ENCODE measurements at places on chromosomes 4 and X.

DNA sequence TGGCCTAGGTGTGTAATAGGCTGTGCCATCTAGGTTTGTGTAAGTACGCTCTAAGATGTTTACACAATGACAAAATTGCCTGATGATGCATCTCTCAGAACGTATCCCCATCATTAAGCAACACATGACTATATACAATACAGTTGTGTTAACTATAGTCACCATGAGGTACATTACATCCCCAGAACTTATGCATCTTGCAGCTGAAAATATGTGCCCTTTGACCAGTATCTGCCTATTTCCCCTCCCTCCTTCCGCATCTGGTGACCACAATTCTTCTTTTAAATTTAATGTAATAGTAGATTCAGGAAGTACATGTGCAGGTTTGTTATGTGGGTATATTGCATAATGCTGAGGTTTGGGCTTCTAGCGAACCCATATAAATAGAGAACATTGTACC, 239.8 kb upstream of the IL1RAPL1 start:
- no peak for DNase-seq

- DNase-seq, result no peak
These were observed 140.6 kb upstream of the BANK1 start for GRCh38 chr4:101649790-101650515.

DNA sequence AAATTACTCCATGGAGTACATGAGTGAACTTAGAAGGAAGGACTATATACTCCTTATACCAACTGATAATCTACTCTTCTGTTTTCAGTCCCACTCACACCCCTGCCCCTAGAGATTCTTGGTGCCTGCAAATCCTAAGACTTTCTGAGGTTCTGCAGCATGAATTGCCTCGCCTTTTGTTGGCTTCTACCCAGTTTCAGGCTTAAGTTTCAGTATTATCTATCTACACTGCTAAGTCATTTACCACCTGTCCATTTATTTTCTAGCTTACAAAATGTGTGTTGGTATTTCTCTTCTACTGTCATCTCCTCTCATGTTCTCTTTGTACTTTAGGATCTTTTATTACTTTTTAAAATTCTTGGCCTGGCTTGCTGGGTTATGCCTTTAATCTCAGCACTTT, 94.4 kb upstream of the AMOT start:
- DNase-seq, result no peak

DNA sequence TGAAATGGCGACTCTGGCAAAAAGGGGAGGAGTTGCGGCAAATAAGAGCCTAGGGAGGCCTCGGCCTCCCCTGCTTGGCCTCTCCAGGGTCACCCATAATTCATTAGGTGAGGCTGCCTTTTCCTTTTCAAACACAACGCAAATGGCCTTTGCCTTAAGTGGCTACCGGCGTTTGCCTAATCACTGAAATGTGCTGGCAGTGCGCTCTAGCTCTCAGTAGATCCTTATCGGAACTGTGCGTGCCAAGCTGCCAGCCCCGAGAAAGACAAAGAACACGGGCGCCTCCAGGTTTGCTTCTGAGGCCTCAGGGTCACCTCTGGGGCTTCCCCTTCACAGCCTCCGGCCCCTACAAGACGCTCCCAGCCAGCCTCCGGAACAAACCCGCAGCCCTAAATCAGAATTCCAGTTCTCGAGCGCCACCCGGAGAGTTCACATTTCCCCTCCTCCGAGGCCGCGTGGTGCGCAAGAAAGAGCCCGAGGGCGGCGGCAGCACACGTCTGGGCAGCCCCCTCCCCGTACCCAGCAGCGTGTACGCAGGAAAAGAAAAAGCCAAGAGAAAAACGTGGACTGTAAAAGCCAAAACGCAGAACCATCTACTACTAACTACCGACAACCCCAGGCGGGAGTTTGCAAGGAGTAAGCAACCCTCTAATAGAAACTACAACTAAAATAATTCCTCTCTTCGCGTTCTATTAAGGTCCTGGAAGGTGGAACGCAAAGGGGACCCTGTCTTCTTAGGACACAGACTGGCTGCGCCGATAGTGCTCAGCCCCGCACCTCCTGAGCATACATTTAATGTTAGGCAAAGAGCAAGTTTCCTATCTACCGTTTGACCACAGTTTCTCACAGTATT, 76.5 kb upstream of the BCOR start:
- DNase-seq, result no peak

DNA sequence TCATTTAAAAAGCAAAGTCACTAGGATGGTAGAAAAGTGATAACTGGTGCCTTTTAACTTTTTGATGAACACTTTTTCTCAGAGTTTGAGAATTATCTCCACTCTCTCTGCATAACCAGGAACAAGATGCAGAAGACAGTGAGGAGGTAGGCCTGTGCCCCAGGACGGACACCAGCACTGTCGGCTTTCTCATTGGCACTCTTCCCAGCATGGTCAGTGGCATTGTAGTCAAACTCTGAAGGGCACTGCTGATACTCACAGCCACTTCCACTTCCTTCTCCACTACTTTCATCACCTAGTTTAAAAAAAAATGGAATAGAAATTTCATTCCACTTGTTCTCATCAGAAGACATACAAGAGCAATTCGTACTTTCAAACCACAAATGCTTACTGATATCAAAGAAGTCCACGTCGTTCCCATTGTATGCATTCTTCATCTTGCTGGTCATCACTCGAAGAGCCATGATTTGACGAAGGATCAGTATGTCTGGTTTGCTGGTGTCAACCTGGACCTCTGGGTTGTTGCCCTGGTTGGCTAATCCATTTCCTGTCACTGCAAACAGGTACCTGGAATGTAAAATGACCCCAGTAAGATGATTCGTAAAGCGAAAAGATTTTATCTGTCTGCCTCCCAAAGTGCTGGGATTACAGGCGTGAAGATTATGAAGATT, 84.8 kb upstream of the TFDP3 start:
- DNase-seq, result no peak

GRCh38 chr4:99947608-99948007, 1.2 kb upstream of the DNAJB14 start:
- DNase-seq, result no peak

GRCh38 chrX:109855501-109855900, 122.4 kb upstream of the ACSL4 start:
- no peak for DNase-seq

DNA sequence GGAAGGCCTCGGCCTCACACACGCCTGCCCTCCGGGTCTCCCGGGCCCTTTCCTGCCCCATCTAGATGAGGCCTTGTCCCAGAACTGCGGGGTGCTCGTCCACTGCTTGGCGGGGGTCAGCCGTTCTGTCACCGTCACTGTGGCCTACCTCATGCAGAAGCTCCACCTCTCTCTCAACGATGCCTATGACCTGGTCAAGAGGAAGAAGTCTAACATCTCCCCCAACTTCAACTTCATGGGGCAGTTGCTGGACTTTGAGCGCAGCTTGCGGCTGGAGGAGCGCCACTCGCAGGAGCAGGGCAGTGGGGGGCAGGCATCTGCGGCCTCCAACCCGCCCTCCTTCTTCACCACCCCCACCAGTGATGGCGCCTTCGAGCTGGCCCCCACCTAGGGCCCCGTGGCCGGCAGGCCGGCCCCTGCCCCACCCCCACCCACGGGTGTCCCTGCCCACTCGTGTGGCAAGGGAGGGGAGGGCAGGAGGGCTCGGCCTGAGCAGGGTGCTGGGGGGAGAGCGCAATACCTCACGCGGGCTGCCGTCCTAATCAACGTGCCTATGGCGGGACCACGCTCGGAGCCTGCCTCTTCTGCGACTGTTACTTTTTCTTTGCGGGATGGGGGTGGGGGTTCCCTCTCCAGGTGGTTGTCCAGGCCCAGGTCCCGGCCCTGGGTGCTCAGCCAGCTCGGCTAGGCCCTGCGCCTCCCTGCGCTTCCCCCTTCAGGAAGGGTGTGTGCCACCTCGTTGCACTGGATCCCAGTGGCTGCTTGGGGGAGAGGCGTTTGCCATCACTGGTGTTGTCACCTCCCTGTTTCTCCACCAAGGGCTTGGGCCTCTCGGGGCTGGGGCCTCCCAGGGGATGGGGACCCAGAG, 3.1 kb downstream of the DUSP9 start:
- no peak for DNase-seq

- DNase-seq, result no peak
These were observed 18.0 kb downstream of the ZNF275 start for GRCh38 chrX:153351981-153352380.

DNA sequence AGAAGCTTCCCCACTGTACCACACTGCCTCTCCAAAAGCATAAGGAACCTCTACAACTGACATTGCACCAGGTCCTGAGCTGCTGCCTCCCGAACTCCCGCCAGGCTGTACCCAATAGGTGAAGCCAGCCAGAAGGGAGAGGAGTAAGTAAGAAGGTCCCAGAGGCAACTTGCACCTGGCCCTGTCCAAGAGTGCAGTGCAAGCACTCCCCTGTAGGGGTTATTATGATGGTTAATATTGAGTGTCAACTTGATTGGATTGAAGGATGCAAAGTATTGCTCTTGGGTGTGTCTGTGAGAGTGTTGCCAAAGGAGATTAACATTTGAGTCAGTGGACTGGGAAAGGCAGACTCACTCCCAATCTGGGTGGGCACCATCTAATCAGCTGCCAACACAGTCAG, 879.3 kb upstream of the SLIT2 start:
- DNase-seq, result no peak

DNA sequence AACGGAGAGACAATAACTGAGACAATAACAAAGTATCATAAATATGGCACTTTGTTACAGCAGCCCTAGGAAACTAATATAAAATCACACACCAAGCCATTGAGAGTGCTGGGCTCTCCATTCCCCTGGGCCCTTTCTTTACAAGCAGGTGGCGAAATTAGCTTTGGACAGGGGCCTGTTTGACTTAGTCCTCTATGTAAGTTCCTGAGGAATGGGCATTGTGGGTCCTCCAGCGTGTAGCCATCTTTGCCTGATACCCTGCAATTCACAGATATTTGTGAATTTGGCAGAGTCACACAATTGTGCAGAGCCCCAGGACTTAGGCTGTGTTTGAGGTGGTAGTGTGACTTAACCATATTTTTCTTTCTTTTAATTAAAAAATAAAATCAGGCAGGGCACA, 67.6 kb downstream of the BCOR start:
- no peak for DNase-seq

GRCh38 chr4:13032936-13033335, 451.2 kb downstream of the RAB28 start:
- DNase-seq, result no peak

DNA sequence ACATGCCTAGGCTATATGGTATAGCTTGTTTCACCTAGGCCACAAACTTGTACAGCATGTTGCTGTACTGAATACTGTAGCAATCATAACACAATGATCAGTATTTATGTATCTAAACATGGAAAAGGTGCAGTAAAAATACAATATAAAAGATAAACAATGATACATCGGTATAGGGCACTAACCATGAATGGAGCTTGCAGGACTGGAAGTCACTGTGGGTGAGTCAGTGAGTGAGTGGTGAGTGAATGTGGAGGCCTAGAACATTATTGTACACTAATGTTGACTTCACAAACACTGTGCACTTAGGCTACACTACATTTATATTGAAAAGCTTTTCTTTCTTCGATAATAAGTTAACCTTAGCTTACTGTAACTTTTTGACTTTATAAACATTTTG, 45.6 kb upstream of the ANK2 start:
- DNase-seq, result no peak

GRCh38 chr4:174847801-174848427, 18.9 kb upstream of the GLRA3 start:
- DNase-seq, result no peak

DNA sequence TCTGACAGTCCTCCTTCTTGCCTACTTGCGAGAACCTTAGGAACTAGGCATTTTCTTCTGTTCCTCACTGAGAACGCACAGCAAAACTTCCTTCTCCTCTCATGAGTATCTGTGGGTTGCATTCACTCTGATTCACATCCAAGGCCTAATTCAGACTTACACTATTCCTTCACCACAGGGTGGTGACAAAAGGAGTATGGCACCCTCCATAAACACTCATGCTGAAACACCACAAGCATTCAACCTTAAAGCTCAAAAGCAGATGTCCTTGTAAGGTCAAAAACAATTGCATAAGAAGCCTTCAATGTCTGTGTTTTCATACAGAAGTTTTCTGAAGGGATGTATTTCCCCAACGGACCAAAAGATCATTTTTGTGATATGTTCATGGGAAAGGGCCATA, 147.3 kb downstream of the CORIN start:
- no peak for DNase-seq

GRCh38 chrX:8803326-8803725, 2.1 kb upstream of the FAM9A start:
- DNase-seq, result no peak

GRCh38 chrX:630007-630611, 482 bp upstream of the SHOX start:
- no peak for DNase-seq

GRCh38 chr4:144750348-144750747, 104.4 kb downstream of the HHIP start:
- no peak for DNase-seq

DNA sequence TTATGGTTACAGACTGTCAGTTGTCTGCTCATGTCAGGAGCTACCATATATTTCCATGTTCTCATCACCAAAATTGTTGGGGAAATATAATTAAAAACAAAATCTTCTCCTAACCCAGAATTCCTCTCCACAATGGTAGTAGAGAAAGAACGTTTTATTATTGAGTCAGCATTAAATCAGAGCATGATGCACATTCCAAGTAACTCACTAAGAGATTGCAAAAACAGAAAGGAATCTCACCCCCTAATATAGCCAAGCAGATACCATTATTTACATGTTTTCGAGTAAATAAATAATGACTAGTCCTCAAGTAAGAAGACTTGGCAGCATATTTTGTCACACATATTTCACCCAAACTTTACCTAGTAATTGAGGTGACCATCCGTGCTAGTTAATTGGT, 36.2 kb upstream of the ARHGEF6 start:
- no peak for DNase-seq
